Fibroblast of skin of scalp (primary cell): ENCODE measurements at places on chromosomes 16 and 17.

GRCh38 chr17:59848778-59849177 lies 44.0 kb downstream of the TUBD1 start:
- peak; percentile 67 for DNase-seq

DNA sequence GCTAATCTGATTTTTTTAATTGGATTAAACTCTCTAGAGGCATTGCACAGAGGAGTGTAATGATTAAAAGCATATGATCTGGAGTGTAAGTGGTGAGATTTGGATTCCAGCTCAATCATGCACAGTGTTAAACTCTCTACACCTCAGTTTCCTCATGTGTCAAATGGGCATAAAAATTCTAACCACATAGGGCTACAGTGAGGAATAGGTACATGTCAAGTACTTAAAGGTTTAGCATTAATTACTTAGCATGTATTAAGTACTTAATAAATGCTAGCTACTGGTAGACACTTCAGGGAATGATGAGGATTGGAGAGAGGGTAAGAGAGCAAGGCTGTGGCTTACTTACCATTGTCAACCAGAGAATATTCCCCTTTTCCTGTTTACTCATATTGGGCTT lies 17.1 kb downstream of the ERI2 start:
- DNase-seq, result no peak

GRCh38 chr16:87803385-87803784 lies 37.6 kb upstream of the KLHDC4 start:
- DNase-seq, result no peak

- DNase-seq, result no peak
These were observed 6.9 kb downstream of the HERPUD1 start for GRCh38 chr16:56938664-56939513.

- DNase-seq, result no peak
These were observed 1.1 kb downstream of the CCL3 start for GRCh38 chr17:36088670-36089338.

DNA sequence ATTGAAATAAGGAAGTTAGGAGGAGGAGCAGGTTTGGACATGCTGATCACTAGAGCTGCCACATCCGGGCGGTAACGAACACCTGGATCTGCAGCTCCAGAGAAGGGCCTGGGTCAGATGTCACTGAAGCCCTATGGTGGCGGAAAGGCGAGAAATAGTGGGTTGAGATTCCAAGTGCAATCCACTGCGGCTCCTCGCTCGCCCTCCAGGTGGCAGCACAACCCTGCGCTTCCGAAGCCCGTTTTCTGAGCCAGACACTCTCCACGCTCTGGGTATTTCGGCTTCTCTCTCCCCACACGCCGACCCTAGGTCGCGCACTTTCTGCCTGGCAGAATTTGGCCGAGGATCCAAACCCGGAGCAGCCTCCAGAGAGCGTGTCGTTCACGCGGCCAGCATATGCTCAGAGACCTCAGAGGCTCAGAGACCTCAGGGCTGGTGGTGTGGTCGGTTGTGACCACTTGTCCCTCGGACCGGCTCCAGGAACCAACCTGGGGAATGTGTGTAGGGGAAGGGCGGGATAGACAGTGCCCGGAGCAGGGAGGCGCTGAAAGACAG lies 922 bp upstream of the SLC2A4 start:
- DNase-seq, result peak; percentile 75

DNA sequence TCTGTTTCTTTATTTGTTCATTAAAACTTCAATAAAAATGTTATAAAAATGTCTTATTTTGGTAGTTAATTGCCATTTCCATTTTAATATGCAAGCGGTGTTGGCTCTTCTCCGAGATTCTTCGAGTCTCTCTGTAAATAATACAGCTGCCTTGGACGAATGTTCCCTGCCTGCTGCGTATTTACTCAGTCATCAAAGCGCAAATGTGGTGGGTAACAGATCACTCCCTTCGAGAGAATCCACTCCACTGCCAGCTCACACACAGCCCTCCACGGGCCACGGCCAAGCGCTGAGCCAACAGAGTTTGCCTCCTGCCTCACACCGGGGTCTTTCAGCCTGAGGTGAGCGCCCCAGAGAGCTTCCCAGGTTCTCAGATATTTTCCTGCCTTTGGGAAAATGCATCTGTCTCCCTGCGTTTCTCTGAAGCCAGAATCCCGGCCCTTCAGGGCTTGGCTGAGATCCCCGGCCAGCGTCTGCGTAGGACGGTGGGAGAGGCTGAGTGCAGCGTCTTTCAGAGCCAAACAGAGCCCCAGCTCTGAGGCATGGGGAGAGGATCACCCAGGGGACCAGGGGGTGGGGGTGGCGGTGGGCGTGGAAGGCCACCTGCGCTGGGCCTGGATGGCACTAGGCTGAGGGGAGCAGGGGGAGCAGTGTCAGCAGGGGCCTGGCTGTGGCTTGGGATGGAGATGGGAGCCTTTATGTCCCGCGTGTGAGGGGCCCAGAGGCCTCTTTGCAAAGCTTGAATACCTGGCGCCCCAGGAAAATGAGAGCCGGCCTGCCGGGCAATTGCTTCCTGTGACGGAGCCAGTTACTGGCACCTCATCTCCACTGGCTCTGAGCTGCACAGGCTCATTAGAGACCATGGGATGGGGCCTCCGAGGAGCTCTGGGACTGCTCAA lies 248.7 kb downstream of the RBFOX3 start:
- no peak for DNase-seq

DNA sequence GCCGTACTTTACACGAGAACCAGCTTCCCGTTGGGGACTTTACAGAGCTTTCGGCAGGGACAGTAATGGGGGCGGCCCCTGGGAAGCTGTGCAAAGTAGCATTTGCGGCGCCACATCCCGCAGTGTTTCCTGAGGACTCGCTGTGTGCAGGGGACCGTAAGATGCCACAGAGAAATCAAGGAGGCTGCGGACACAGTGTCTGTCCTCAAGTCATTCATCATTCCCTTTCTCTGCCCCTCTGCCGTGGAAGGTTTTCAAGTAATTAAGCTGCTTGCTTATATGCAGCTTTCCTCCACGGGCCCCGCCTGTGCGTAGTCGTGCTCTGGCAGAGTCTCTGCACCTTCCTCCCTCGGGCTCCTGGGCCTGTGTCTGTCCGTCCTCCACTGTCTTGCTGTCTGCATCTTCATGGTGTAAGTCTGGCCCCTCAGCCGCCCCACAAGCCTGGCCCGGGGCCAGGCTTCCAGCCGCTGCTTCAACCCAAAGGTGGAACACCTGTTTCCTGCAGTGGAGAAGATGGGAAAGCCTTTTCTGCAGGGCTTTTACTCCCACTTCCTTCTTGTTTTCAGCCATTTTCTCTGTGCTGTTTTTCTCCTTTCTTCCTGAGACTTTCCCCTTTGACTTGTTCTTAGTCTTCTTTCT lies 216.9 kb upstream of the CHMP6 start:
- DNase-seq, result no peak

- peak; percentile 8 for DNase-seq
These were observed 21.5 kb upstream of the HELZ start for GRCh38 chr17:67266496-67266895.

DNA sequence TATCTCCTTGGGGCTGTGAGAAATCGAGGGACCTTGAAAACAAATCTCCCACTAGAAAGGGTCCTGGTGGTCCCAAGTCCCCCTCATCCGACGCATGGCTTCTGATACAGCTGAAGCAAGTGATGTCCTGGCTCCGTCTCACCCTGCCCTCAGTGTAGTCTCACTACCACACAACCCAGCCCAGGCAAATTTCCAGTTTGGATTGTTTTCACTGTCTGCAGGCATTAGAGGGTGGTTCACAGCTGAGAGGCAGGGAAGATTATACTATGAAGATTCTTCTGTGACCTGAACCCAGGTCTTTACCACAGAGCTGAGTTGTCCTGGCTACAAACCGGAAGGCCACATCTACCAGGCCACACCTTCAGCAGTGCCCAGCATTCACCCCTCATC lies 17.7 kb downstream of the ZNHIT3 start:
- no peak for DNase-seq

GRCh38 chr16:67961551-67961957 lies 6.9 kb downstream of the SLC12A4 start:
- DNase-seq, result no peak

DNA sequence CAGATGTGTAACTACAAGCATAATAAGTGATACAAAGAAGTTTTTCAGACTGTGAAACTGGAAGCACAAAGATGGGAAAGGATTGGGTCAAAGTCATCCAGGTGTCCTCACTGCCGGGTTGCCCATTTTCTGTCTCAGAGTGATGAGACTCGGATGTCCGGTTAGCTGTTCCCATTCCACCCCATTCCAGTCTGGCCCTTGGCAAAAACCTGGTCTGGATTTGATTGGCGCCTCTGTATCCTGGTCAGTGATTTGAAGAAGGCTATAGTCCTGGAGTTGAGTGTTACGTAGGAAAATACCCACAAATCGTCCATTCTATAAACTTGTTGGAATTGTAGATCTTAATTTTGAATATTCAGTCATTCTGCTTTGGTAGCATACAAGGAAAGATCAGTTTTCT lies 19.9 kb upstream of the PHKG2 start:
- DNase-seq, result no peak

GRCh38 chr17:2192367-2193057 lies 111.1 kb downstream of the SMG6 start:
- peak; percentile 96 for DNase-seq

DNA sequence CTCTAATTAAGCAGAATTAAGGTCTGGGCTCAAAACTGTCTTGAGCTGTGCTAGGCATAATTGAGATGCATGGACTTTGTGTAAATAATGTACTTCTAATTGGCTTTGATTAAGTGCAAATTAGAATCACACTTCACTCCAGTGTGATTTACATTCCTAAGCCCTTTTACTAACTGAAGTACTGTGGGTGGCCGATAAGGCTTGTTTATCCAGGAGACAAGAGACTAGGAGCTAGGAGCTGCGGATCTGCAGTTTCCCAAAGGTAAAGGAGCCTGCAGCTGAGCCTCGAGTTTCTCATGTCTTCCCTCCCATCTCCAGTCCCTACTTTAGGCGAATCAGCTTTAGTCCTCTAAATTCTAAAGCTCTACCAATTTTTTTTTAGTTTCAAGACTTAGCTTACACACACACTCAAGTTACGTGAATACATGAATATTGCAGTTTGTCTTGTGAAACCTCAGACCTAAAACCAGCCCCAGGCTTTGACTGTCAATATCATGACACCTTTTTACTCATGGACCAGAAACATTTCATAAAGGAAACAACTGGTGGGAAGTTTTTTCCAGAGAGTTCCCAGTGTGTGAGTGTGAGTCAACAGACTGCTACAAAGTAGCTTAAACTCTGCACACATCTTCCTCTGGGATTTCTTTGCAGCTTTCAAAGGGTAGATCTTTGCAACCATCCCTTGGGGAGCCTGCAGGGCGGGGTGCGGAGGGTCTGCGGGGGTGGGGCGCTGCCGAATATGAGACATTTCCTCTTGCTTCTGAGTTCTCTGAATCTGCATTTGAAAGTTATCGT lies 113.9 kb upstream of the TBX2 start:
- DNase-seq, result peak; percentile 81

- no peak for DNase-seq
These were observed 14.2 kb upstream of the KREMEN2 start for GRCh38 chr16:2949705-2950352.

- no peak for DNase-seq
These were observed 4.8 kb downstream of the SPHK1 start for GRCh38 chr17:76388966-76389888.

- DNase-seq, result no peak
These were observed 92.5 kb upstream of the RBL2 start for GRCh38 chr16:53341792-53342191.

DNA sequence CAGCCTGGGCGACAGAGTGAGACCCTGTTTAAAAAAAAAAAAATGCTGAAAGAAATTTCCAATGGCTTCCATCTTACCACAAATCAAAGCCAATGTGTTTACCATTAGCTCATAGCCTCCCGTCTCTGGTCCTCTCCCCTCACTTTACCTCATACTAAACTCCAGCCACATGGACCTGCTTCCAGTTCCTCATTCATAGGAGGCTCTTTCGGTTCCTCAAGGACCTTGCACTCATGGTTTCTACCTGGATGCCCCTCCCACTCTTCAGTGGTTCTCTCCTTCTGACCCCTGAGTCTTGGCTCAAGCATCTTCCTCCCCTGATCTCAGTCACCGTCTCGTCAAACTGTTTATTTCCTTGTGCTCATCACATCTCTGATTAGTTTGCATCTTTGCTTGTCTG lies 3.8 kb upstream of the DEF8 start:
- no peak for DNase-seq

DNA sequence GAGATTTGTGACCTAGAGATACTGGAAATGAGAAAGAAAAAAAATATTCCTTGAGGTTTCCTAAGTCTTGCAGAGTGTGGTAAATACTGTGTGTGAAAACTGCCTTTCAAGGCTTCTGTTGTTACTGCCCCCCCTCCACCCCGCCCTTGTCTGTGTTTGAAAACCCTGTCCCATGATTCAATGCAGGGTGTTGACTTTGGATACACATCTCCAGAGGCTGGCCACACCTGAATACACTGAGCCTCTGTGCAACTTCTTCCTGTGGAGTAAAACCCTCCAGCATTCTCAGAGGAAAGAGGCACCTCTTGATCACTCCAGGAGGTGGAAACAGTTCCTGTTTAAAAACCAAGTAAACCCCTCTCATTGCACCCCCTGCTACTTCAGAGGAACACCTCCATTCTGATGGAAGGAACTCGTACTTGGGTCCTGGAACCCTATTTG lies 123.0 kb upstream of the CACNG5 start:
- DNase-seq, result no peak

- DNase-seq, result no peak
These were observed 203.4 kb downstream of the CCDC182 start for GRCh38 chr17:57541472-57542394.

GRCh38 chr17:74987909-74988711 lies 678 bp downstream of the CDR2L start:
- peak; percentile 86 for DNase-seq

GRCh38 chr17:13743906-13744305 lies 142.2 kb upstream of the HS3ST3A1 start:
- no peak for DNase-seq

- DNase-seq, result no peak
These were observed 114.9 kb downstream of the CDYL2 start for GRCh38 chr16:80689487-80689886.

GRCh38 chr16:85800321-85800669 lies 800 bp downstream of the COX4I1 start:
- peak; percentile 17 for DNase-seq

DNA sequence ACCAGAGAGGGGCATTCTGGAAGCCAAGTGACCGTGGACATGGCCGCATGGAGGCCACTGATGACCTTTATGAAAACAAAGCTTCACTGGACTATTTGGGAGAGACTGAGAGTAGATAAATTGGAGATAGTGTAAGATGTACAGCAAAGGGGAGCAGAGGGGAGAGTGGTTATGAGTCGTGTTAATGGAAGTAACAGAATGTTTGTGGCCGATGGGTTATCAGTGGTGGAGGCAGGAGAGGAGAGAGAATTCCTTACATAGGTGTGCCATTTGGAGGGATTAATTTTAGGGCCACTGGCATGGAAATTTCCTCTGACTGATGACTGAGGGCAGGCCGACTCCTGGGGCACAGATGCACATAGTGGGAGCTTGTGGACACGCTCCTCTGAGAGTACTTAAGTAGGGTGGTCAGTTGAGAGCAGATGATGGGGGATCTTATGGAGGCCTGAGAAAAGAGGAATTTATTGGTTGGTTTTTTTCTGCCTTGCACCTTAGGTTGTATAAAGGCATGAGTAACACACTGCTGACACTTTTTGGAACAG lies 19.2 kb downstream of the PRPSAP2 start:
- peak; percentile 46 for DNase-seq
